Fibroblast of skin of right biceps (primary cell): ENCODE measurements at places on chromosomes 2 and 18.
A peak's percentile ranks its signal among the peaks of the same experiment; 100 is the strongest.

DNA sequence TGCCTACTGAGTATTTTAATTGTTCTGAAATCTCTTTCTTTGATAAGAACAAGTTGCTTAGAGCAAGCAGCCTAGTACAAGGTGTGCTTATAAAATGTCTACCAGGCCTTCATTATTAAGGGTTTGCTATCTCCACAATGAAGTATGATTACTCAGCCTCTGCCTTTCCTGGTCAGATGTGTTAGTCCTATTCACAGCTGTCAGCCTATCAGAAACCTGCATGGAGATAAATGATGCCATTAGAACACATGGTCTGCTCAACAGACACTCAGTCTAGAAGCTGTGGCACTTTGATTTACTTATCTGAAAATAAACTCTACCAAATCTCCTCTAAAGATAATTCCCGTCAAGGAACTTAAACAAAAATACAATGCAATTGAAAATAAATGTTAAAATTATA lies 448.7 kb downstream of the ERBB4 start:
- no peak for DNase-seq

GRCh38 chr2:15689654-15690053 lies 98.0 kb downstream of the DDX1 start:
- DNase-seq = no peak

- DNase-seq = no peak
Observed at GRCh38 chr18:9828506-9829396, 57.0 kb upstream of the TXNDC2 start.

DNA sequence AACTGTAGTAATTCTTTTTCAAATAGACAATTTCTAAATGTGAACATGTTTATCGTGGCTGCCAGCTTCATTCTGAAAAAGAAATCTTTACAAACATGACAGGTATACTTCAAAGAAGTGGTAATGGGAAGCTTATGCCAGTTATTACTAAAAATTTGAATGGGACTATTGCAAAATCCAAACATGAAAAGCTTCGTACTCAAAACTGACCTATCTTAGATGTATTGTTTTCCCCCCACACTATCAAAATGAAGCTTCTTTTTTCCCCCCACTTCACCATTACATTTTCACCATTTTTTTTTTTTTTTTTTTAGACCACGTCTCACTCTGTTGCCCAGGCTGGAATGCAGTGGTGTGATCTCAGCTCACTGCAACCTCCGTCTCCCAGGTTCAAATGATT lies 50.4 kb upstream of the SERTAD2 start:
- no peak for DNase-seq

DNA sequence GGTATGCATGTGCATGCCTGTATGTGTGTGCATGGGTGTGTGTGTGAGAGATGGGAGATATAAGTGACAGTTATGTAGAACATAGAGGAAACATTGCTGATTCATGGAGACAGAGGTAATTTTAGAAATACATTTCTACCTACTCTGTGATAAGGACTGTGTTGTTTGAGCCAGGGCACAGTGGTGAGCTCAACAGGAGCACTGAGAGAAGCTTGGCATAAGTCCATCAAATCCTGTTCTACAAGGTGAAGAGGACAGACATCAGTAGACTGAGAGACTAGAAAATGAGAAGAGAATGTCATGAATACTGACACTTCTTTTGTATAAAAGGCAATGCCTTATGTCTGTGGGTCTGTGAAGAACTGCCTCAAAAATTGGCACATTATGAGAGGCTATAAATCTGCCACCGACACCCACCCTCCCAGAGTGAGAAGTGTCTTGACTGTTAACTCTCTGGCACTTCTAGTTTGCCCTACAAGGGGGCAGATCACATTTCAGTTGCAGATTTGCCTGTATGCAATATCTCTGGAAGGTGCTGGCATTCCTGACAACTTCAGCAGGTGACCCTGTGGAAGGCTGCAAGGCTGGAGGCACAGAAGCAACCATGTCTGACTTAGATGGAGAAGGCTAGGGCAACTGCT lies 962.3 kb upstream of the NRXN1 start:
- DNase-seq = no peak

DNA sequence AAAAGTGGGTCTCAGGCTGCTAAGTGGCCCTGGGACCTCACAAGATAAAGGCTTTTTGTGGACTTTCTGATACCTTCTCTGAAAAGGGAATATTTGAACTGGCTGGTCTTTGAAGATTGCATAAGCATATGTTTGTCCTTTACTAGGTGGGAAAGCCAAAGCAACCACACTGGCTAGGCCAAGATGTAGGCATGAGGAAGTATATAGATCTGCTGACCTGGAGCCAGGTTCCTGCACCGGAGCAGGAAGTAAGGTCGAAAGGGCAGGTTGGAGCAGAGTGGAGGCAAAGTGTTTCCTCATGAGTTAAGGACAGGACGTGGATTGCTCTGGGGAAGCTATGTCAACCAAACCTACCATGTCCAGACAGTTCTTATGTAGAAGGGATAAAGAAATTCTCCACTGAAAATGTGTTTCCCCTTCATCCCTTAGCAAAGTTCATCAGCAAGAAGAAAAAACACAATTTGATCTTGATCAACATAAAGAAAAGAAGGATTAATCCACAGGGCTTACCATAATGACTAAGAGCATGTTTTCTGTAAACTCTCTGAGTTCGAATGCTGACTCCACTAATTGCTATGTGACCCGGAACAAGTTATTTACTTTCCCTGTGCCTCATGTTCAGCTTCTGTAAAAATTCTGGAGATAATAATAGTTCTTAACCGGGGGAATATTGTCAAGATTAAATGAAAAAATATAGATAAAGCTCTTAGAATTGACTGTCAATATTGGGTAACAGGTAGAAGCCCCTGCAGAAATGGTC lies 156.1 kb upstream of the SRD5A2 start:
- DNase-seq = no peak

DNA sequence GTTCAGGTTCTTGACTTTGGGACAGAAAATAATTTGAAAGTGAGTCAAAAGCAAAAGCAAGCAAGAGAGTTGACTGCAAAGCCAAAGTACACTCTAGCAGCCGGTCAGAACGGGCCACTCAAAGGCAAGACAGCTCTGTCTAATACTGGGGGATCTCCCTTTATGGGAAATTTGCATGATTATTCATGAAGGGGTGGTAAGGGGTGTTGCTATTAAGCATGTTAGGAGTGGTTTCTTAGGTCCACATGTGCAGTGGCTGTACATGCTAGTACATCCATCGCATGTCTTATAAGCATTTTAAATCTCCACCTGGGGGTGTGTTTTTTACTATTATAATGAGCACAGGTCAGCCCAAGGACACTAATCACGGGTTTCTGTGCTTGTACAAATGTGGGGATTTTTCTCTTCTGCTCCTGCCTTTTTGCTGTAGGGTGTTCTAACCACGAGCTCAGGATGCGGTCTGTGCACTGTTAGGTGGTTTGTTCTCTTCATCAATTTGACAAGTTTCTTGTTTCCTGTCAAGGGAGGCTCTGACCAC lies 60.2 kb upstream of the SPP2 start:
- DNase-seq = no peak

DNA sequence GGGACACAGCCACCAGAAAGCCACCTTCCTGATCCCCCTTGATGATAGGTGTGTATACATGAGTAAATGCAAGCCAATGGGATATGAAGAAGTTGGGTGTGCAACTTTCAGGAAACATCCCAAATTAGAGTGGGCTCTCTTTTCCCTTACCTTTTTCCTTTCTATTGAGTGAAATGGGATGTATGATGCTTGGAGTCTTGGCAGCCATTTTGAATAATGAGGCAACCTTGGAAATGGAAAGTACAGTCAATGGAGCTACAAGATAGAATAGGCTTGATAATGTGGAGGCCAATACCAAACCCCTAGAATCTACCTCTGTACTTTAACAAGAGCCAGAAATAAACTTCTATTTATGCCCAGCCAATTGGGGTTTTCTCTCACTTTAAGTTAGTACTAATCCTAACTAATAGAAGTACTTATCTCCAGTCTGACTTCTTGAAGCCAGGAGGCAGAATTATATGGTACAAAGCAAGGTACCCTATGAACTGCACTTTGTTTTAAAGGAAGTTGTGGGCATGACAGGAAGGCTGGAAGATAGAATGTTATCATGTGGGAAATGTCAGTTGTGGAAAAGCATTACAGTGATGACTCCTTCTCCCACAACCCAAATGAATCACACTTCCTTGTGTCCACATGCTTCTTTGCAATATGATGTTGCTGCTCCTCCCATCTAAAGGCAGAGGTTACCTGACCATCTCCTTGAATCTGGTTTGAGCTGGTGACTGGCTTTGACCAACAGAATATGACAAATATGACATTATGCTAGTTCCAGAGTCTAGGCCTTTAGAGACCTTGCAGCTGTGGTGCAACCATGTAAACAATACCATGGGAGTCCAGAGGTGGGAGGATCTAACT lies 12.9 kb upstream of the NABP1 start:
- peak; percentile 65 for DNase-seq

- no peak for DNase-seq
Observed at GRCh38 chr2:39265315-39265714, 21.5 kb upstream of the CDKL4 start.

- DNase-seq = no peak
Observed at GRCh38 chr2:38433607-38433975, 56.5 kb upstream of the ATL2 start.

DNA sequence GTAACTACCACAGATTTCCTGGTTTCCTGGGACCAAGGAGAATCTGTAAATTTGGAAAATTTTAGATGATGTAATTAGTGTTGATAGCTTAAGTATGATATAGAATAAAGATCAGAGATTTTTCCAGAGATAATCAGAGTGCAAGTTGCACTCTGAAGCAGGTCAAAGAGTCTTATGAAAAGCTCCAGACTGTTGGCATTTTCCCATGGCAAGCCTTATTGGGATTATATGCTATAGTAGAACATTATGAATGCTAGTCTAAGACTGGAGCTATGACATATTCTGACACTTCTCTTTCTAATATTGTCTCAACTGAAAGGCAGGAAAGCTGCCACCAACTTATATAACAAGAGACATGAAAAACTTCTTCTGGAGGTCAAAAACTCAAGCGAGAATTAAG lies 1638.3 kb upstream of the LRRTM1 start:
- no peak for DNase-seq

DNA sequence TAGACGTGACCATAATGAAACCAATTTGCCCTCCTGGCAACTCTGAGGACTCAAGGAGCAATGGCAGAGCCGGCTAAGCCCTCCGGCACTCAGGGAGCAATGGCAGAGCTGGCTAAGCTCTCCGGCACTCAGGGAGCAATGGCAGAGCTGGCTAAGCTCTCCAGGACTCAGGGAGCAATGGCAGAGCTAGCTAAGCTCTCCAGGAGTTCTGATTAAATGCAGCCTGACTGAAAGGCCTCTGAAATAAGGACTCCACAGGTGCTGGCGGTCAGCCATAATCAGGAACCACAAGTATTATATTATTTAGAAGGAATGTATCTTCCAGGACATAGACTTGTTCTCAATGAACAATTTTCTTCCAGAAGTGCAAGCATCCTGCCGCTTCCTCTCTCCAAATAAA lies 65.2 kb downstream of the C2orf76 start:
- peak; percentile 68 for DNase-seq

GRCh38 chr2:146324951-146325350 lies 1519.9 kb upstream of the ACVR2A start:
- DNase-seq = peak; percentile 26

DNA sequence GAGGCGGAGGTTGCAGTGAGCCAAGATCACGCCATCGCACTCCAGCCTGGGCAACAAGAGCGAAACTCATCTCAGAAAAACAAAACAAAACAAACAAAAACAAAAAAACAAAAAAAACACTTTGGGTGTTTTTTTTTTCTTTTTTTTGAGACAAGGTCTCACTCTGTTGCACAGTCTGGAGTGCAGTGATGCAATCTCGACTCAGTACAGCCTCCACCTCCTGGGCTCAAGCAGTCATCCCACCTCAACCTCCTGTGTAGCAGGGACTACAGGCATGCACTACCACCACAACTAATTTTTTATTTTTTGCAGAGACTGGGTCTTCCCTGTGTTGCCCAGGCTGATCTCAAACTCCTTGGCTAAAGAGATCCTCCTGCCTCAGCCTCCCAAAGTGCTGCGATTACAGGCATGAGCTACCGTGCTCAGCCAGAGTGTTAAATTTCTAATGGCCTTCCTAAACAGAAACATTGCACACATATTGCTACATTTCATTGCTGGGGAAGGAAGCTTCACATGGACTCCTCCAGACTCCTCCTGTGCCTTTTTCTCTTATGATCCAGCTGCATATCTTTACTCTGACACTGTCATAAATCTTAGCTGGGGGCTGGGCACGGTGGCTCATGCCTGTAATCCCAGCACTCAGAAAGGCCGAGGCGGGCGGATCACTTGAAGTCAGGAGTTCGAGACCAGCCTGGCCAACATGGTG lies 19.7 kb downstream of the STARD7 start:
- no peak for DNase-seq

GRCh38 chr2:121342751-121343150 lies 57.7 kb upstream of the TFCP2L1 start:
- DNase-seq = no peak

DNA sequence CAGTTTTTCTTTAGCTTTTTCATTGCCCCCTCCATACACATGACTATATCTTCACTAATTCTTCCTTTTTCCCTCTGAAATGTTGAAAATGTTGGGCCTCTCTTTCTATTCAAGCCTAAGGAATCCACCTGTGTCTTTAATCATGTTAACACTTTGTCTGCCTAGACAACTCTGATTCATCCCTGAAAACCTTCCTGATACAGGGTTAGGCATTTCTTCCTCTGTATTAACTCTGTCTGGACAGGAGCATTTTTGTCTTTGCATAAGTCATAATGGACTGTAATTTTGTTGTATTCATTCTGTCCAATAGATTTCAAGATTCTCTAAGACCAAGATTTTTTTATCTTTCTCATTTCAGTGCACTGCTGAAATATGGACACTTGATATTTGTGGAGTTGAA lies 297.3 kb downstream of the IKZF2 start:
- no peak for DNase-seq

- no peak for DNase-seq
Observed at GRCh38 chr2:42796427-42797248, 4.3 kb upstream of the HAAO start.

- DNase-seq = no peak
Observed at GRCh38 chr2:30232801-30233130, 1.4 kb downstream of the LBH start.

DNA sequence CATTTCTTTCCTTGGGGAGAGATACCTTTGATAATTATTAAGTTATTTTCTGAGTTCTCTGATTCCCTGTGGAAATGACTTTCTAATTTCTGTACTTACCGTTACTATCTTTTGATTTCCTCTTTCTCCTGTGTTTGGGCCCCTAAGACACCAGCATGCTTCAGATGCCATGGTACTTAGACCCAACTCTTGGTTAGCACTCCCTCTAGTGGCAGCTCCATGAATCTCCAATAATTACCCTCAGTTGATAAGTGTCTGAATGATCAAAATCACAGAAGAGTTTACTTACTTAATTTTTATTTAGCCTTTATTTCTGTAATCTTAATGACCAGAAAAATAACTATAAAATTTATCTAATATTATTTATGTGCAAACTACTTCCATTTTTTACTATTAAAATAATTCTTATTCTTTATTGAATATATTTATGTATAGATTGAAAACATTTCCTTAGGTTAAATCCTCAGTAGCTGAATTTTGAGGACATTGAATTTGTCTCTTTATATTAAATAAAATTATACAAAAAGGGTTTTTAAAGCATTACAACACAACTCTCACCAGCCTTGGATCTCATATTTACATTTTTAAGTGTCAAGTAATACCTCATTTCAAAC lies 300.4 kb downstream of the KCNS3 start:
- DNase-seq = peak; percentile 61
